ENCODE measurements at places on chromosomes 5 and 9.

GRCh38 chr5:124642151-124642550 lies 104.3 kb downstream of the ZNF608 start:
- DNase-seq: no peak

DNA sequence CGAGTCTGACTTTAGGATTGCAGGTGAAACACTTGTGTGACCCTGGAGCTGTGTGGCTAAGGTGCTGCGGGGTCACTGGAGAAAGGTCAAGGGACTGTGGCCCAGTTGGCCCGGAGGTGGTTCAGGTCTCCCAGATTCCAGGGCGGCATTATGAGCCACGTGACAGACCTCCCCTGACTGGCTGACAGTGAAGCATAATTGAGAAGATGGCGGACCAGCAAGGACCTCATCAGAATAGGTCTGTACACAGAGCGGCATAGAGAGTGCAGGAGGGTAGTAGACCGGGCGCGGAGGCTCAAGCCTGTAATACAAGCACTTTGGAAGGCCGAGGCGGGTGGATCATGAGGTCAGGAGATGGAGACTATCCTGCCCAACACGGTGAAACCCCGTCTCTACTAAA lies 815 bp upstream of the ODF2 start:
- DNase-seq: no peak

GRCh38 chr9:84573083-84573482 lies 96.4 kb upstream of the NTRK2 start:
- DNase-seq: no peak

DNA sequence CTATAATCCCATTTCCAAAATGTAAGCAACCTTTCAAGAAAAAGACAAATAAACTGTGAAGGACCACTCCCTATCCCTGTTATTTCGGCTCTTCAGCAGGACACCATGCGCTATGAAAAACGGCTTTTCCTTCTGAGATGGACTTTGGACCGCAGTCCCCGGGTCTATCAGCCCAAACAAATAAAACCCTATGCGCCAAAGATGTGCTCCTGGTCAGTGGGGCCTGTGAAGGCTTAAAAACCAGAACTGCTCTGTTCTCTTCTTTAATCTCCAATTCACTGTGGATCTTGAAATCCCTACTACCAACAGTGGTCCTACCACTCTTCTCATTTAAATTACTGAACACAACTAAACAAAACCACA lies 33.3 kb downstream of the RAPGEF1 start:
- no peak for DNase-seq

- DNase-seq: no peak
Measured at GRCh38 chr9:34962546-34962945, 4.5 kb downstream of the PHF24 start.

DNA sequence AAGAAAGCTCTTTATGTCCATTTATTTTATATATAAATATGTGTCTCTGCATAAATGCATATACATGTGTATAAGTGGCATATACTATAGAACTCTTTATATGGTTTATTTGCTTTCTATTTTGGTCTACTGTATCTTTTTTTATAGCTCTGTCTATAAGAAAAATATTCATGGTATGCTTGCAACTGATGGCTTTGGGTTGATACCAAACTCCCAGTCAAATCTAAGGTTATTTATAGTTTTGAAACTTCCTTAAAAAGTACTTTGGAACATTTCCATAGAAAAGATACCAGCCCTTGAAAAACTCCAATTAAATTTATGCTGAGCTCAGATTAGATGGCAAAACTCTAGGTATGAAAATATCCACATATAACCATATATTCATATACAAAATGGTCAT lies 120.0 kb upstream of the KLF9 start:
- DNase-seq: no peak

GRCh38 chr5:170355601-170356098 lies 33.5 kb downstream of the KCNMB1 start:
- no peak for DNase-seq

GRCh38 chr5:158522776-158523175 lies 576.9 kb downstream of the EBF1 start:
- no peak for DNase-seq

DNA sequence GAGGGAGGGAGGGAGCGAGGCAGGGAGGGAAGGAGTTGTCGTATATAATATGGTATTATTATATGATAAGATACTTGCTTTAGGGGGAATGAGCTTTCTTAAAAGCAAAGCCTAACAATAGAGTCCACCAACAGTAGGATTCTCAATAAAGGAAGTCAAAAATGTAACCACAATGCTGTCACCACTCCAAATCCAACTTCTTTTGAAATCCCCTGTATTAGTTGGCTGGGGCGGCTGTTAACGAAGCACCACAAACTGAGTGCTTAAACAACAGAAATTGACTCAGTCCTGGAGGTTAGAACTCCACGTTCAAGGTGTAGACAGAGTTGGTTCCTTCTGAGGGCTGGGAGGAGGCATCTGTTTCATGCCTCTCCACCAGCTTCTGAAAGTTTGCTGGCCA lies 23.1 kb downstream of the GAS1 start:
- DNase-seq: no peak

DNA sequence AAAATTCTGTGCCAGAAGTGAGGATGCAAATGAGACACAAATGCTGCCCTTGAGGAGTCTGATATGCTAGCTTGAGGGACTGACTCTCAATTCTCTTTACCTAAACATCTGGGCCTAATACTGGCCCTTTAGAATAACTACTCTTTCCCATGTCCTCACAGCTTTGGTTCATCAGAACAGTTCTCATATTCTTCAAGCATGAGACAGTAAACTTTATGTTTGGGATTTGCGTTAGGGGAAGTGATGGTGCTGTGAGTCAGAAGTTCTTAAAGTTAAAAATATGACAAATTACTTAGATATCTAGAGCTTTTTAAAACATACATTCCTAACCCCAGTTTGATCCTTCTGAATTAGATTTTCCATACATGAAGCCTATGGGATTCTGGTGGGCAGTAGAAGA lies 665.0 kb upstream of the RGMB start:
- no peak for DNase-seq

DNA sequence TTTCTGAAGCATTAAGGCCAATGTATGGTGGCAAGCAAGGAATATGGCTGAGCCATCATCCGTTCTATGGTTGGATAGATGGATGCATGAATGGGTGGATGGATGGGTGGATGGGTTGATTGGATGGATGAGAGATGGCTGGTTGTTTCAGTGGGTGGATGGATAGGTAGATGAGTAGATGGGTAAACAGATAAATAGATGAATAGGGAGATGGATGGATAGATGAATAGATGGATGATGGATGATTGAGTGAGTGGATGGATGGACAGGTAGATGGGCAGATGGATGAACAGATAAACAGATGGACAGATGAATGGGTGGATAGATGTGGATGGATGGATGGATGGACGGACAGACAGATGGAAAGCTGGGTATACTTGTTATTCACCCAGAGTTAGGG lies 92.6 kb upstream of the ZNF618 start:
- no peak for DNase-seq

DNA sequence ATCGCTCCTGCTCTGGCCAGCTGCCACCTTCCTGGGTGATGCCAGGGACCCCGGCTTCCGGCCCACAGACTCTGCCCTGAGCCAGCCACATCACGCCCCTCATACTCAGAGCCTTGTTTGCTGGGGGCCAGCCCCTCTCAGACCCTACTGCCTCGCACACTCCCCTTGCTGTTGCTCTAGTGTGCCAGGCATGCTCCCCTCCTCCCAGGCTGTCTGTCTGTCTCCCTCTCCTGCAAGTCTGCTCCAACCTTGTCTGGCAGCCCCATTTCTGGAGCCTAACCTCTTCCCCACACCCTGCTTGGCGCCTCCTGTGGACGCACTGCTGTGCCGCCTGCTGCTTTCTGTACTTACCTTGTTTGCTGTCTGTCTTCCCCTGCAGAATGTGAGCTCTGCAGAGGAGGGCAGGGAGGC lies 184.7 kb downstream of the HSPA4 start:
- no peak for DNase-seq

DNA sequence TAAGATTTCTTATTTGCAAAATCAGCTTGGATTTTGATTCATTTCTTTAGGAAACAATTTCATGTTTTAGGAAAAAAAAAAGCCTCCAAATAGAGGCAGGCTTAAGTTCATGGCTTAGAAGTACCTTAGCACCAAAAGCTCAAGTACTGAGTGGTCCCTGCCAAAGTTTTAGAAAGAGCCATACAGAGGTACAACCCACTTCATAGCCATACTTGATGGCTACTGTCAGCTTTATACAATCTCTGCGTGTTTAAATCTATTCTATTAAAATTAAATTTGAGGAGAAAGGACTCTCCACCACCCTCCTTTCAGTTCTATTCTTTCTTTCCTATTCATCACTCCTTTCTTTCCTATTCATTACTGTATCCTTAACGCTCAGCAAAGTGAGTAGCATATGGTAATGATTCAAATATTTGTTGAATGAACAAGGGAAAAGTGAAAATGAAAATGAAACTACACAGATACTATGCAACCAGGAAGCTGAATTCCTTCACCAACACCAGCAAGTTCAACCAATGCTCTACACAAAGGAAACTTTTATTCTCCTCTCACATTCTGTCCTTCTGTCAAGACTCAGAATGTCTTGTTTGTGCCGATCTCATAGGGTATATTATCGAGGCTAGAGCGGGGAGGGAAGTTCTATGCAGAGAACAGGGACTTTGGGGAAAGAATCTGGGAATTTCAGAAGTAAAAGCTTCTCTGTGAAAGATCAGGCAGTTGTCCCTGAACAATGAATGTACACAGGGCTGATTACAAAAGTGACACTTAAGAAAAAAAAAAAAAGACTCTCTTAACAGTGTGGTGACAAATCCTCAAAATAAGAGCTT lies 138.6 kb upstream of the SPEF2 start:
- DNase-seq: no peak

GRCh38 chr5:105773241-105773640 lies 1897.5 kb downstream of the EFNA5 start:
- no peak for DNase-seq

DNA sequence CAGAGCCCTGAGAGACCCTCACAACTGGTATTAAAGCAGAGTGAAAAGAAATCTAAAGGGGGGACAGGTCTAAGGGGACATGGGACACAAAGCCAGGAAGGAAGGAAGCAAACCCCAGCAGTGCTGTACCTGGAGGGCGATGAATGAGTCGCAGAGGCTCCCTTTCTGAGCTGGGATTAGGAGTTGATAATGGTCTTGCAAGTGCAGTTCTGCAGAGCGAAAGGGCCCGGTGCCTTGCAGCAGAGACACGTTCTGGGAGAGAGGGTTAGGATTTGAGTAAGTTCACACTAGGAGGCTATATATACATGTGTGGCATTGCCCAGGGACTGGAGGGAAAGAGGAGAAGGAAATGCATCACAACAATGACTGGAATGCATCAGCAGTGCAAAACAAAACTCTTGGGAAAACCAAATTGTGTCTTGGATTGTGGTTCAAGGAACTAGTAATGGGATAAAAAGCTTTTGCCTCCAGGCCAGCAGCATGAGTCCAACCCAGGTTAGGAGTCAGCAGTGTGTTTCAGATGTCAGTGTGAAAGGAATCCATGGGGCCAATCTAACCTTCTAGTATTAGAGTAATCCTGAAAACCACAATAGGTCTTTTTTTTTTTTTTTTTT lies 38.8 kb upstream of the LIFR start:
- DNase-seq: no peak

All from activated CD4-positive, alpha-beta T cell treated with anti-CD3 and anti-CD28 coated beads for 4 hours (primary cell).